ENCODE measurements at places on chromosomes 1 and 21.

DNA sequence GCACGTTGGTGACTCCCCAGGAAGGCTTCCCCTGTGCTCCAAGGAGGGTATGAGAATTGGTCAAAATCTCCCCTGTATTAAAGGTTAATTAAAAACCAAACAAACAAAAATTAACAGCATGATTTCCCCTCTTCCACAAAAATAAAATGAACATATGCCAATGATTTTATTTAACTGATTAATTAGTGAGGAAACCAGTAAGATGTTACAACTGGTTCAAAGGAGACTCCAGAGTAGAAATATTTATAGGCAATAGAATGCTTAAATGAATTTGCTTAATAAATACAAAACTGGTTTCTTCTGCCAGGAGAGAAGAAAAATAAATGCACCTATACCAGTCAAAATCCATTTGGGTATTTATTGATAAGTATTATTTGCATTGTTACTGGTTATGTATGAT is 249.5 kb upstream of the DEPDC1 start:
- DNase-seq, result no peak

- no peak for DNase-seq
Observed at GRCh38 chr1:152517237-152517811, 3.0 kb downstream of the CRCT1 start.

DNA sequence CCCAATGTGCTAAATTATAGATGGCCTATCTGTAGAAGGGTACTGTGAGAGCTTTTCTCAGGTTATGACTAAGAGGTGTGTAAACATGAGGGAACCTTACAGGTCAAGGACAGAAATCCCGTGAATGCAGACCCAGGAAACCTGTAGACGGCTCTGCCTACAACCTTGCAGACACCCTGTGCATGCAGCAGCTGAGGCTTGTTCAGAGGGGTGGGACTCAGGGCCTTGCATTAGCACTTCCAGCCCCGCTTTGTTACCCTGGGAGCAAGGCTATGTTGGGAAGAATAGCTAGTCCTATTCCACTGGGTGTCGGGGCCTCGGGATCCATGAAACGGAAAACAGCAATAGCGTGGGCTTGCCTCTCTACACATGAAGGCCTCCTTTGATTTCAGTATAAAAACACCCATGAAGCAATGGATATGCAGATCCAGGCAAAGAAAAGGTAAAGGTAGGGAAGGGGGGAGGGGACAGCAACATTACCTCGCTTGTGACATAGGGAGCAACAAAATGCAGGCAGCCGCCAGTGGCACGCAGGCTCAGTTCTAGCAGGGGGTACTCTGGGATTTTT is 9.5 kb upstream of the NDUFS5 start:
- DNase-seq, result no peak

DNA sequence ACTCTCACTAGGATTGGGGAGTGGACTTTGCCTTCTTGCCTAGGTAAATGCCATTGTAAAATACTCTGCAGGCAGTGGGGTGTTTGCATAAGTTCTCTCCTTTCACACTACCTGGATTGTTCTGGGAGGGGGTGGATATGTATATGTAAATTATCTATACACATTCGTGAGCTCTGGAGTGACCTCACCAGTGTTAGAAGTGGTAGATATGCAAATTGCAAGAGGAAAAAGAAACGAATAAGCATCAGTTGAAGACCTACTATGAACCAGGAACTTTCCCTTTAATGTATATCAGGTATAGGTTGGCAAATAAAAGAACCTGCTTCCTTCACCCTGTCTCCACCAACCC is 1.5 kb upstream of the ARHGEF11 start:
- DNase-seq, result no peak

GRCh38 chr1:169395955-169396354 is 28.0 kb downstream of the BLZF1 start:
- no peak for DNase-seq

DNA sequence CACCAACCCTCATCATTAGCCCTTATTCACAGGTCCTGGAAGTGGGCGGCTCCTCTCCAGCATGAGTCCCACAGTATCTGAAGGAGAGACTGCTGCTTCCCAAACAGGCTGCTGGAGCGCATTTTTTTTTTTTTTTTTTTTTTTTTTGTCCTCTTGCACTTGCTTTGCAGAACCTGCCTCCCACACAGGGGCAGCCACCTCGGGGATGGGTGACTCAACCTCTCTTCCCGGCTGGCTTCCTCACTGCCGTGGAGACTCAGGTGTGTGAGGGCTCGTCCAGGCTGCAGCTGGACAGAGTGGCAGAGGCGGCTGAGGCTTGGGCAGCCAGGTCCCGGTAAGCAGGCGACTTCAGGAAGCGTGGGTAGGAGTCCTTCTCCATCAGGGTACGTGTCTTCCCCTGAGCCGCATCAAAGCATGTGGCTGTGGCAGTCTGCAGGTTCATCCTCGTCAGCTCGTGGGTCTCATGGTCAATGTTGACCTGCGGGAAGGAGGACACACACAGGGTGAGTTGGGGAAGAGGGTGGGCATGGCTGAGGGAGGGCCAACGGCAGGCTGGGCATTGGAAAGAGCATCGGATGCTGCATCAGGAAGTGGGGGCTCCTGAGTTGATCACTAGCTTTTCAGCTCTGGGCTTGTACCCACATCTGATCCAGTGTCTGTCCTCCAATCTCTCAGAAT is 4.0 kb downstream of the RGS16 start:
- DNase-seq, result no peak

DNA sequence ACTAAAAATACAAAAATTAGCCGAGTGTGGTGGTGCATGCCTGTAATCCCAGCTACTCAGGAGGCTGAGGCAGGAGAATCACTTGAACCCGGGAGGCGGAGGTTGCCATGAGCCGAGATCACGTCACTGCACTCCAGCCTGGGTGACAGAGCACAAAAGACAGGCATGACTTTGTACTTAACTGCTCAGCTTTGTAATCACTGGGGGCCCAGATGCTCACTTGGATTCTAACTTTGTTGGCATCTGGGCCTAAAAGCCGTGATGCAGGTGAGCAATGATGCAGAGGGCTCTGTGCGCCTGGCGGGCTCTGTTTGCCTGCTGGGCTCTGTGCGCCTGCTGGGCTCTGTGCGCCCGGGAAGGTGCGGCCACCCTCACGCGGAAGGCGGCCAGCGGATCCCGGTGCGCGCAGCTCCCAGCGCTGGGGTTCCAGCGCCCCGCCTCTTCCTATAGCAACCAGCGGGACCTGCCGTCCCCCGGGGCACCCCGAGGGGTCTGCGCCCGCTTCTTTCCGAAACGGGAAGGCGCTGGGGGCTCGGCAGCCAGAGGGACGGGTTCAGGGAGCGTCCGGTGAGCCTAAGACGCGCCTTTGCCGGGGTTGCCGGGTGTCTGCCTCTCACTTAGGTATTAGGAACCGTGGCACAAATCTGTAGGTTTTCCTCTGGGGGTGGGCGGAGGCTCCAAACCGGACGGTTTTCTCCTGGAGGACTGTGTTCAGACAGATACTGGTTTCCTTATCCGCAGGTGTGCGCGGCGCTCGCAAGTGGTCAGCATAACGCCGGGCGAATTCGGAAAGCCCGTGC is 31.7 kb downstream of the PRMT2 start:
- no peak for DNase-seq

DNA sequence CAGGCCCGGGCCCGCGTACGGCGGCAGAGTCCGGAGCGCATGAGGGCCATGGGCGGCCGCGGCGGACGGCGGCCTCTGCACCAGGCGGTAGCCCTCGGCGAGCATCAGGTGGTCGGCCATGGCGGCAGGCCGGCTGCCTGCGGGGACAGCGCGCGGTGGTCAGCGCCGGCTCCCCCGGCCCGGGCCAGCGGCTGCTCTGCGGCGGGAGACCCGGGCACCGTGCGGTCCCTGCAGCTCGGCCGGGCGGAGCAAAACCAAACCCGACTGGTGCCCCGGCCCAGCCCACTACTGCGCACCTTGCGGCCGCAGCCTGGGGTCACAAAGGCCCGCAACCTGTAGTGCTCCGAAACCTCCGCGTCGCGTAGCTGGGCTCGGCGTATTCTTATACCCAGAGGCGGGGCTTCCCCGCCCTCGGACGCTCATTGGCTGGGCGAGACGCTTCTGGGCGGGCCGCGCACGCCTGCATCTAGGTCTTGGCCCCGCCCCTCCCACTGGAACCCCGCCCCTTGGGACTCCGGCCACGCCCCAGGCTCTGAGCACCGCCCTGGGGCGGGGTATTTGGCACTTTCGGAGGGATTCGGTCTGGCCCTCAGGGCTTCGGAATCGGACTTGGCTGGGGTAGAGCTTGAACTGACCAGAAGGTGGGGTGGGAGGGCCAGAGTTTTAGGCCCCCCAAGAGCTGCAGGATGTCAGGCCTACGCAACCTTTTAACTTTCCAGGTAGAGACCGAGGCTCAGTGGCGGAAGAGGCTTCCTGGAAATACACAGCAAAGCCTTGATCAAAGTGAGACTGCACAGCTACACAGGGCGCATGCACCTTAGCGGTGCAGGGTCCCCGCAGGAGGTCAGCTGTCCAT is at the start of gene CITED4:
Gene CITED4, minus strand, starts transcription at position 356 of the 856 bp plus-strand sequence. Its CDS starts 236 bp downstream, at position 120.
- DNase-seq, result peak; percentile 96

DNA sequence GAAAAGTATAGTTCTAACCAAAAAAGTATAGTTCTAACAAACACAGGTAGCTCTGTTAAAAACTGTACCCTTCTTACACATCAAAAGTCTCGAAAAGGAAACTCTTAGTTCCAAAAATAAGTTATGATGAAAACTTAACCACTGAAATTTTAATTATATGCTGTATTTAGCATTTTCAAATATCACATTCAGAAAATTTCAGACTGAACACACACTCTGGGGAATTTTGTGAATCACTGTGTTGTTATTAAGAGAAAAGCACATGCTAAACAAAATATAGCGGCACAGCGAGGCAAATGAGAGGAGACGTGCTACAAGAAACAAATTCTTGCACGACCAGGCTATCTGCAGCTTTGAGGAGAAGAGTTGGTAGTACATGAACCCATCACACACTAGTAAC is 30.4 kb downstream of the VAV3 start:
- no peak for DNase-seq

GRCh38 chr21:42097274-42097673 is 26.2 kb downstream of the UMODL1 start:
- no peak for DNase-seq

GRCh38 chr1:115258302-115258866 is 79.7 kb downstream of the NGF start:
- no peak for DNase-seq

DNA sequence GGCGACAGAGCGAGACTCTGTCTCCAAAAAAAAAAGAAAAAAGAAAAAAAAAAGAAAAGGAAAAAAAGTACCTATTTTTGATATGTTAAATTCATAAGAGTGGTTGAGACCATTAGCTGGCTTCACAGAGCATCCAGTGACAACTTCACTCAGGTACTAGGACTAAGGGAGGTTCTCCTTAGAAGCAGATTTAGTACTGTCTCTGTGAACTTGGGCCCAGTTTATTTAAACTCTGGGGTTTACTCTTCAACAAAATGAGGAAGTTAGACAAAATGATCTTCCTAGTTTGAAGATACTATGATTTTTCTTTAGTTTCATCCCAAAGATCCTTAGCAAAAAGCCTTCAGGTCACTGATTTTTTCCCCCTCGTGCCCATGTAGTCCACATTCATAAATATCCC is 21.2 kb downstream of the MACO1 start:
- DNase-seq, result no peak

DNA sequence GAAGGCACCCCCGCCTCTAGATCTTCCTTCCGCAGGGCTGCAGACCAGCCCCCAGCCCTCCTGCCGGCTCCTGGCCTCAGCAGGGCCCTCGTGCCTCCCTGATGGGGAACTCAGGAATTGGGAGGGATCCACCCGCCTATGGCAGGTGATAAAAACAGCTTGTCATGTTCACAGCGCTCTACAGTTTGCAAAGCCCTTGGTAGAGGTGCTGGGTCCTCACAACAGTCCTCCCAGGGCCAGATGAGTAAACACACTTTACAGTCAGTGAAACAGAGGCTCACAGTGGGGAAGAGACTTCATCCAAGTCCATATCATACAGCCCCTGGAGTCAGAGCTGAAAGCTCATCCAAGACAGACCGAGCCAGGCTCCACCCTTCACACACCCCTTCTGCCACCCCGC is 97.0 kb upstream of the IFFO2 start:
- DNase-seq, result no peak
